ENCODE measurements at places on chromosomes 3 and 15. TPM values are rescaled to one million over a fixed set of nuclear protein-coding genes. Genes with fewer than 3 reads are reported as not detected.

DNA sequence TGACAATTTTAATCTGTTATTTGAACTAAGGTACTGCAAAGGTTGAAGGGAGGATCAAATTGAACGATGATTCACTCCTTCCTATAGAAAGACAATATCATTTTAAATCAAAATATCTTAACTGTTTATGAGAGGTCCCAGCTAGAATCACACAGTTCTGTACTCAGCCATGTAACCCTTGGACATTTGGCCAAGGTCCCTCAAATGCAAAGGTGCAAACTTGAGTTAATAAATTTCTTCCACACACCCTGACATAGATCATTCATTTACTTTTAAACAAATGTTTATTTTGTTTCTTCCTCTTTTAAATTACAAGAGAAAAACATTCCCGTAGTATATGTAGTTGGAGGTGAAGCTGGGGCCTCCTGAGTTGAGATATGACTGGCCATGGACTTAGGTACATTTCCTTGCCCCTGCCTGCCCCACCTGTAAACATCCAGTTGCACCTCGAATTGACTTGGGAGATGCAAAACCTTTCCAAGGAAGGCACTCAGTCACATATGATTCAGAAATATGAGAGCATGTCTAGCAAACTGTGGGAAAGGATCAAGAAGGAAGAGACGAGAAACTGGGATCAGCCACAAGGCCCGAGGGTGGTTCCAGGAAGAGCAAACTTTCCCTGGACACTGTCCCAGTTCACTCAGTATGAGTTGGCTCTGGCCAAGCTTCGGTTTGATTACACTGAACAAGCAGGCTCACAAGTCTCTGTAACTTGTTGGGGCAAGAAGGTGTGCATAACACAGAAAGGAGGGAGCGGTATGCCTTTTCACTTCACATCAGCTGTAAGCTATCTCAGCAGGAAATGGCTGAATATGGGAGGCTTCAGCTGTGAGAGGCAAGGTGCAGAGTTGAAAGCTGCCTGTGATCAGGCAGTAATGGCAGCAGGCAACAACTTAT is 6.7 kb downstream of the TNFSF10 start:
- DNase-seq: no peak

DNA sequence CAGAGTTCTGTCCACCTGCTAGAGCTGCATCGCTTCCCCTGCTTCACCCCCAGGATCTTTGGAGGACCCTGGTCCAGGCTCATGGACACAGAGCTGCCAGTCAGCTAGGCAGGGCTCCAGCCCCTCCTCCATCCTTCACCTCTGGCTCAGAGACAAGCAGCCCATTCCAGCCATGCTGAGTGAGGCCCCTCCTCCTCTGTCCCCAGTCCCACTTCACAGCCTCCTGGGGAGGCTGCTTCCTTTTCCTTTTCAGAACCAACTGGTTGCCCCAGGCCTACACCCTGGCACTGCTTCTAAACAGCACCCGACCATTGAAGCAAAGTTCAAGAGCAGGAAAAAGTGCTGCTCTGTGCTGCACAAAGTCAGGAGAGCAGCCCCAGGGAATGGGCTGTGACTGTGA is 22.2 kb downstream of the IQSEC1 start:
- no peak for DNase-seq

GRCh38 chr15:79973456-79974195 is 2.6 kb upstream of the BCL2A1 start:
- DNase-seq: no peak

GRCh38 chr15:70459312-70459711 is 304.0 kb downstream of the UACA start:
- no peak for DNase-seq

DNA sequence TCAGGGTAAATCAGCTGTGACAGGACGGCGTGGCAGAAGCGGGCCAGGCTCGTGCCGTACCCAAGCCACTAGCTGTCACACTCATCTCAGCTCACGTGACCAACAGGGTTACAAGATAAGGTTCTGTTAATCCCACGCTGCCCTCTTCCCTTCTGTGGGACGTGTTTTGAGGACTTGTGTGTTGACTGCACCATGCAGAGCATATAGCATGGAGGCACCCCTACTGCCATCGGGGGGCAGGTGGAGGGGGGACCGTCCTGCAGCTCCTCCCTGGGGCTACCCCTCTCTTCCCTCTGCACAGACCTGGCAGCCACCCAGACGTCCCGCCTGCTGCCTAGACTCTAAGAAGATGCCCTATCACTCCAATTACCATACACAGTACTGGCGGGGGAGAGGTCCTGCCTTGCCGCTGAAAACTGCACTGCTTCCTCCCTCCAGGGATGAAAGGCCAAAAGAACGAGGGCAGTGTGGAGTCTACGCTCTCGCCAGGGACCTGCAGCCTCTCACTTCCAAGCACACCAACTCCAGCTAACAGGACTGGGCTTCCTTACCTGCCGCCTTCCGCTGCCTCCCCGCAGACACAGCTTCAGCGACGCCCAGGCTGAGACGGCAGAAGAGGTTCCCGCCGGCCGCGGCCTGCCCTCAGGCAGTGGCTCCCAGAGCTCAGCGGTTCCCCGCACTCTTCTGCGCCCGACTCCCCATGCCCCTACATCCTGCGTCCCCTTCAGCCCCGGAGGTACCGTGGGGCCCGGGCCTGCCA is at the start of gene TNK2:
Gene TNK2 (minus strand): TSS at position 618 of the 760 bp plus-strand sequence. CDS start 19,963 bp downstream, outside the sequence.
- no peak for DNase-seq

DNA sequence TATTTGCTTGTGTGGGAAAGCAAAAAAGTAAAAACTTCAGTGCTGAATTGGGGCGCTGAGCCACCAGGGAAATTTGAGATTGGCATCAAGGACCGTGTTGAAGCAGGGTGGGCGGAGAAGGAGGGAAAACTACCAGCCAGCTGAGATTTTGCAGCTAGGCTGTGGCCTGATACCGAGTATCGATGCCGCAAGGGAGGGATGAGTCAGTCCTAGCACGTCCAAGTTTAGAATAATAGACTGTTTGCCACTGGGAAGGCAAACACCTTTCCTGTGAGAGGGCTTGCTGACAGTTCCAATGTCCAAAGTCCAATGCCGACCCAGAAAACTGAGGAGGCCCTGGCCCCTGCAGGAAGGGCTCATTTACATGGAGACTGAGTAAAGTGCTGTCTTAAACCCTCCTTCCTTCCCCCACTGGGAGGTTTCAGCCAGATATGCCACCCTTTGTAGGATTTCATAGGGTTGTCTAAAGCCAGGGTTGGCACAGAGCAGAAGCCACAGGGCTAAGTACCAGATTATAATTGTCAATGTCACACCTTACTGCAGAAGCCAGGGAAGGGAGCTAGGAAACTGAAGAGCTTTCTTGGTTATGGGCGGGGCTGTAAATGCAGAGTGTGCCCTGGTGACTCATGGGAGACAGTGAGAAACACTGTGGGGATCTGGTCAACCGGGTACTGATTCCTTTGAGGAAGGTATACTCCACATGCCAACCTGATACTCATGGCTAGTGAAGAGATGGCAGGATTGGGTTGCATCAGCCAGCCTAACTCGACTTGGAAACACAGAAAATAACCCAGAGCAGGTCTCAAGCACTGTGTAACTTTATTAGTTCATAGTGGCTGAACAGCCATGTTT is 28.4 kb upstream of the PIK3CB start:
- no peak for DNase-seq

DNA sequence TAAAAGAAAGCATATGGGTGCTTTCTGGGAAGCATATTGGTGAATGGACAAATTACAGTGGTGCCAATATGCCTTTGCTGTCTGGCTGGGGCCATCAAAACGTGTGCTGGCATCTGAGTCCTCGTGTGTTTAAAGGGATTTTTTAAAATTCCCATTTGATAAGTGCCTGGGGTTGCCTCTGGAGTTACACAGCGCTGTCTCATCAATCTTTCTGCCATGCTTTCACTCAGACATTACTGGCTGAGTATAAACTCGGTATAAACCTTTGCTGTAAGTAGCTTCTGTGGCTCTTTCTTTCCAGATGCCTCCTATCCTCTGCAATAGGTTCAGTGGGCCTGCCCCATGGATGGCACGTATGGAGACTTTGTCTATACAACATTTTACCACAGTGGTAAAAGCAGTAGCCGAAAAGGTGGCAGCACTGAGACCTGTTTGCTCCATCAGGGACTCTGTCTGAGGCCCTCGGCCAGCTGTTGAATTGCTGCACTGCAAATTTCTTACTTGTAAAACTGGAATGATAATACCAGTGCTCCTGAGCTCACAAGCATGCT is 195.5 kb downstream of the LPP start:
- no peak for DNase-seq

GRCh38 chr15:29087521-29088285 is 181.9 kb downstream of the NSMCE3 start:
- no peak for DNase-seq

DNA sequence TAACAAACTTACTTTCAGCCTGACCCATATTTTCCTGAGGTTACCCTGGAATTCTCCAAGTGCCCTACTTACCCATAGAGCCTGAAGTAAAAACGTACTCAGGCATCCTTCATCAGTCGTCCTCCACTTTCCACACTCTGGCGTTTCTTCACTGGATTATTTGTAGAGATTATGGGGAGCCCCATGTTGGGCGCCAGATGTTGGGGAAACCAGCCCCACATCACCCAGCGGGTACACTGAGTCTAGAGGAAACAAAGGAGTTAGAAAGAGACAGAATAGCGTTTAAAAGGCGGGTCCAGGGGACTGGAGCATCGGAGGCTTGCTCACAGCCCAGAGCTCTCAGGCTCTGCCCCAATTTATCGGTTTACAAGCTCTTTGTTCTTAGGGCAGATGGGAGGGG is 9.7 kb upstream of the SLC28A2 start:
- no peak for DNase-seq

- peak; percentile 89 for DNase-seq
These were observed 79.9 kb downstream of the NR2F2 start for GRCh38 chr15:96410175-96411055.

GRCh38 chr3:37859908-37860199 is 1.8 kb upstream of the CTDSPL start:
- DNase-seq: no peak

DNA sequence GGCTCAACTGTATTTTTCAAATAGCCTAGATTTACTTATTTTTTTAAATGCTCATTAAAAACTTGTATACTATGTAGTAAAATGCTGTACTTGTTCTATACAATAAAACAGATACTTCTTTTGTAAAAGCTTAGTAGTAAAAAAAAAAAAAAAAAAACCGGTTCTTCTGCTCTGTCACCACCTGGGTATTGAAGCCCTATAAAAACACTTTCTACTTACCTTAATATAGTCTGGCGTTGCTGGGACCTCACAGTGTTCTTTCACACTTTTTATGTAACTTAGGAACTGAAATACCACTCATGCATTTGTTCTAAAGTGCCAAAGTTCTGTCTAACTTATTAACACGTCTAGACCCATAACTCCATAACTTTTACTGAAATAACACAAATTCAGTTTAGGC is 61.4 kb downstream of the TASOR start:
- no peak for DNase-seq

DNA sequence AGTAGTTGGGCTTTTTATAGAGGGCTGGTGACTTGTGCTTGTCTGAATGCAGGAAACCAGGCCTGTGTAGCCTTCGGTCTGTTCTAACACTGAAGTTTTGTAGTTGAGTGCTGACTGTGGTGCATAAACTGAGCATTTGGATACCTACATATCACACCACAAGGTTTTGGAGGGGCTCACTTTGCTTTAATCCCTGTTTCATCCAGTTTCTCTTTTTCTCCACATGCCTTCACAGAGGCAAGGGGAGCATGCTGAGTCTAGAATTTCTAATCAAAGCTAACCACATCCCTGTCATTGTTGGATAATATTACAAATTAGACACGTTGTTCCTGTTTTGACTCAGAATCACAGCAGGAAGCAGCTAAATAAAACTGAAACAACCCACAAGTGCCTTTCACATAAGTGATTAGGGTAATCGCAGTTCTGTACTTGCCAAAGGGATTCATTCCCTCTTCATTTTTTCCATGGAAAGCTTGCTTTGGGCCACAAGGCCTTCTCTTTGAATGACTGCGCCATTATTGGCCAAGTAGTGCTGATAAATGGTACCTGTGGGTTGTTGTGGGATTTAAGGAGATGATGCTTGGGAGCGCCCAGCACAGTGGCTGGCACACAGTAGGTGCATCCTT is 48.9 kb downstream of the TGFBR2 start:
- no peak for DNase-seq

DNA sequence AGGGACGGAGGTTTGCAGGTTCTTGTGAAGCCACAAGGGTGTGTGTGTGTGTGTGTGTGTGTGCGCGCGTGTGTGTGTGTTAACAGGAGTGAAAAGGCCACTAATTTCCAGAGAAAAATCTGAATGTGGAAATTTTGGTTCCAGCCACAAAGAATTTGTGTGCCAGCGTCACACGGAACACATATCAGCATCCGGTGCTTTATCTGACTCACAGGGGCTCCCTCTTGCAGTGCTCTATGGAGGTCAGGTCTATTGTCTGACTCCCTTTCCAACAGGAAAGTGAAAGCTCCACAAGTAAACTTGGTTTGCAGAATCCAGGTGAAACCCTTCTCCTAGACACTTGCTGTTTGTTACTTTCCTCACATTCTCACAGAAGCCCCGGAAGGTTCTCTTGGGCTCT is 6.2 kb downstream of the CLDN11 start:
- no peak for DNase-seq

GRCh38 chr15:55288006-55288717 is 1.5 kb downstream of the RAB27A start:
- peak; percentile 26 for DNase-seq

- no peak for DNase-seq
These were observed 45.4 kb upstream of the DLG1 start for GRCh38 chr3:197343656-197344408.

- no peak for DNase-seq
These were observed 3.9 kb downstream of the ZDHHC19 start for GRCh38 chr3:196207159-196207832.

- no peak for DNase-seq
These were observed 481.2 kb downstream of the FOXP1 start for GRCh38 chr3:71102111-71102983.

- DNase-seq: no peak
These were observed 1.8 kb downstream of the ARHGEF26 start for GRCh38 chr3:154122912-154123559.

IRAK2 gene
- 2.5 TPM for total RNA-seq

PAK6 gene
- not detected for total RNA-seq

SPINT1 gene
- 1.0 TPM for total RNA-seq

TEX55 gene
- not detected for total RNA-seq

PRRT3 gene
- total RNA-seq: 2.5 TPM

NME9 gene
- not detected for total RNA-seq

IMPG2 gene
- total RNA-seq: 0.83 TPM
